Caudate nucleus (tissue), 63 donors: ENCODE measurements at places on chromosomes 2 and 18.

DNA sequence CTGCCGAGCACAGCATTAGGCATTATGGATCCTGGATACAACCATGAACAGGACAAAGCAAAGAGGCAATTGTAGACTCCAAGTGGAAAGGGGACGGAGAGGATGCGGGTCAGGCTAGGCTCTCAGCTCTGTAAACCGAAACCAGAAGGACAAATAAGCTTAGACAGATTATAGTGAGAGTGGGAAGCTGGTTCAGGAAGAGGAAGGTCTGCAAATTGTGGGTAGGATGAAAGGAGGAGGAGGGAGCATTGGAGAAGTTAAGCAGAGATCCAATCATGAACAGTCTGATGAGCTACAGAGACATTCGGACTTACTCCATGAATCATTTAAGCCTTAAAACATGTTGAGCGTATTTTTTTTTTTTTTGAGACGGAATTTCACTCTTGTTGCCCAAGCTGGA, 3.0 kb downstream of the MSH6 start:
- DNase-seq, result no peak

DNA sequence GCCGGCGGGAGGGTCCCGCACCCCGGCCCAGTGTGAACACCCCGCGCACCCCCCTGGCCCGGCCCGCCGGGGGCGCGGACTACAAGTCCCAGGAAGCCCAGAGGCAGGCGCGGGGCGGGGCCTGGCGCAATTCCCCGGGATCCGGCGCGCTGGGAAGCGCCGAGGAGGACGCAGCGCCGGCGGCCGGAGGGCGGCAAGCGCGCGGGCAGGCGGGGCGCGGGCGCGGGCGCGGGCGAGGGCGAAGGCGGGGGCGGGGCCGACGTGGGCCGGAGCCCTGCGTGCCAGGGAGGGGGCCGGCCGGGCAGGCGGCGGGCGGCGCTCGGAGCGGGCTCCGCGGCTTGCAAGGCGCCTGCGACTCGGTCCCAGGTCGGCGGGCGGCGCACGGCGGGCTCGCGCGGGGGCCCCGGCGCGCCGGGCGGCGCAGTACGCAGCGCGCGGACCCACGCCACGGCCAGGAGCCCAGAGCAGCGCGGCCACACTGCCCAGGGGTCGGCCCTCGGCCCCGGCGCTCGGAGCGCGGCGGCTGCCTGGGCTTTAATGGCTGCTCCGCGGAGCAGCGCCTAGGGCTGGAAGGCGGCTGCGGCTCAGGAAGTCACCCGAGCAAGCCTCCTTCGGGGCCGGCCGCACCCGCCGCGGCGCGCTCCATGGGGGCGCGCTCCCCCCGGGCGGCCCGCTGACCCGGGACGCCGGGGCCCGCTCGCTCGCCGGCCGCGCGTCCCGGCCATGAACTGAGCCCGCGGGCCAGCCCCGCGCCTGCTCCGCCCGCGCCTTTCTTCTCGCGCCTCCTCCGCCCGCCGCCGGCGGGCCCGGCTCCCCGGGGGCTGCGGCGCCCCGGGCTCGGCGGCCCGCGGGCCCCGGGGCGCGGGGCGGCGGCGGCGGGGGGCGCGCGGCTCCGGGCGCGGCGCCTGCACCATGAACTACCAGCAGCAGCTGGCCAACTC, at the start of gene AGAP1:
Gene AGAP1, plus strand, starts transcription at position 269 of the 941 bp plus-strand sequence.
- DNase-seq, result peak; percentile 85

- no peak for DNase-seq
Observed at GRCh38 chr18:8785855-8786482, 80.6 kb downstream of the MTCL1 start.

- no peak for DNase-seq
Observed at GRCh38 chr18:8847066-8847755, 141.9 kb downstream of the MTCL1 start.

DNA sequence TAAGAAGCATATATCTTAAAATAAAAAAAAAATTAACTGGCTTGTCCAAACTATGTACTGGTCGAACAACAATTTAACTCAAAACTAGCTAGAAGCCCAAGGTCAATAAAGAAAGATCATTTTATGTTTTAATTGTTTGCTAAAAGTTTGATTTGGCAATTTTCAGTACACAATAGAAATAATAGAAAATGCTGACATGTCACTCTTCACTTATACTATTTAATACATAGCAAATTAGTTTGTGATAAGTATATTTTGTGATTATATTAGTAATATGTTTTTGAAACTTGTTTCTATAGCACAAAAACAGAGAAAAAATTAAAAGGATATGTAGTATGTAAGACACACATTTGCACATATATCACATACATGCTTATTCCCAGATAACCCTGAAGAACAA, 1938.6 kb upstream of the PIK3C3 start:
- no peak for DNase-seq

DNA sequence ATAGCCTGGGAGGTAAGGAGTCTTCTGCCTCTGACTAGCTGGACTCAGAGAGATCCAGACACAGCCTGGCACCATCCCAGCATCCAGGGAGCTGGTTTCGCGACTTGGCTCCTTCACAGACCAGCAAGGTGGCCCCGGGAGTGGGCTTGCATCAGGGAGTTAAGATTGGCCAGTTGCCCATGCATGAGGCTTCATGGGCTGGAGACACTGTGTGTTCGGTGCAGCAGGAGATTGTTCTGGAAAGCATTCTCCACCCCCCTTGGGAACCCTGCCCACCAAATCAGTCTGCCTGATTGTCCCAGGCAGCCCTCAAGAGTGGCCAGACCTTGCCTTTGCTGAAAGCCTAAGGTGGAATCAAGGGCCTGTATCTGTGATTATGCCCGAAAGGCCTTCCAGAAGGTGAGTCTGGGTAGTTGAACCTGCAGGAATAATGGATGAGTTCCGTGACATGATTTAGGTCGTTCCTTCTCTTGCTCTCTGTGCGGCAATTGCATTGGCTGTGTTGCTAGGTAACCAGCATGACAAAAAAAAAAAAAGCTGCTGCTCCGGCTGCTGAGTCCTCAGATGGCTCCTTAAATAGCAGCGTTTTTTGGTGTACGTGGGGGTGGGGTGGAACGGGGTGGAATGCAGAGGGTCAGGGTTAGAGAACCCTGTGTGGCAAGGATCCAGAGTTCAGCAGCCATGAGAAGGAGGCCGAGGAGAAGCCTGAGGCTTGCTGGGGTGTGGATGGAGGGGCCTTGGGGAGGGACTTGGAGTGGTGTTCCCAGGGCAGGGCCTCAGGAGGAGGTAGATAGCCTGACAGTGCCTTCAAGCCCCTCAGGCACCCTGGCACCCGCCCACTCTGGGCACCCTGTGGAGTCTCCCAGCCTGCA, 93.0 kb upstream of the MCFD2 start:
- DNase-seq, result peak; percentile 69

- DNase-seq, result no peak
Observed at GRCh38 chr2:215622837-215623236, 187.0 kb upstream of the FN1 start.

GRCh38 chr2:148259674-148260073, 238.8 kb downstream of the MBD5 start:
- DNase-seq, result no peak

- DNase-seq, result no peak
Observed at GRCh38 chr18:21826641-21827302, 86.2 kb downstream of the MIB1 start.

DNA sequence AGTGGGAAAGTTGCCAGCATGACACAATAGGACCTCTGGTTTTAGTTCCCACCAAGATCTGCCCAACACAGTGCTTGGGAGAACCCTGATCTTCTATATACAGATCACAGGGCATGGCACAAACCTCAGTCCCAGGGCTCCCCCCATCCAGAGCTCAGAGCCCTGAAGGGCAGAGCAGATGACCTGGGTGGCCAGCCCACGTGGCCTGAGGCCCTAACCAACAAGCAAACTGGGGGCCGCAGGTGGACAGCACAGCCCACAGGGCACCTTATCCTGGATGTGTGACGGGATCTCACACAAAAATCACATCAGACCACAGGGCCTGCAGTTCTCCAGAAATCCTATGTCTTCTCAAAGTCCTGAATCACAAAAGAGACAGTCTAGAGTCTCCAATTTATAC, 34.7 kb downstream of the CRACDL start:
- DNase-seq, result no peak

DNA sequence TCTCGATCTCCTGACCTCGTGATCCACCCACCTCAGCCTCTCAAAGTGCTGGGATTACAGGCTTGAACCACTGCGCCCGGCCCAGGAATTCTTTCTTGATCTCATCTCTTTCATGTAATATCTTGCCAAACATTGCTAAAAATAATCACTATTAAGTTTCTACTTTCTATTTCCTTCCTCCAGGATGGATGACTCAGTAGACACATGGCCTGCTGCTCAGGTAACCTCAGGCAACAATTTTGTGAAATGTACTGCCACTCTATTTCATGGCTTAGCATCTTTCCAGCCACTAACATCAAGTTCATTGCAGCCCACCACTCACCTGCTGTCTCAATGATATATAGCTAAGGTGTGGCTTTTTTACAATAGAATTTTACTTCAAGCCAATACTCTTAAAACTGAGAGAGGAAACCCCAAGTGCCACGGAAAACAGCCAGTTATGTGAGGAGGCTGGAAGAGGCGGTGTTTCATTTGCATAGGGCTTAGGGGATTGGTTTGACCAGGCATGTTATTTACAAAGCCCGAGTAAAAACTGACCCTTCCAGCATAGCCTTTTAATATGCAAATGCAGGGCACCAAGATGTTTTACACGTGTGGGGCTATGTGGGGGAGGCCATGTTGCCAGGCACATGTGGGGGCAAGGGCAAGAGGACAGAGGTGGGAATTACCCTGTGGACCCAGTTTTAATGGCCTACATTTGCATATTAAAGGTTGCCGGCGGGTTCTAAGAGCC, 11.3 kb upstream of the SUMO1 start:
- no peak for DNase-seq

GRCh38 chr18:2916184-2916583, 69.4 kb downstream of the EMILIN2 start:
- DNase-seq, result no peak

GRCh38 chr18:54479365-54479764, 111.7 kb upstream of the DYNAP start:
- no peak for DNase-seq

DNA sequence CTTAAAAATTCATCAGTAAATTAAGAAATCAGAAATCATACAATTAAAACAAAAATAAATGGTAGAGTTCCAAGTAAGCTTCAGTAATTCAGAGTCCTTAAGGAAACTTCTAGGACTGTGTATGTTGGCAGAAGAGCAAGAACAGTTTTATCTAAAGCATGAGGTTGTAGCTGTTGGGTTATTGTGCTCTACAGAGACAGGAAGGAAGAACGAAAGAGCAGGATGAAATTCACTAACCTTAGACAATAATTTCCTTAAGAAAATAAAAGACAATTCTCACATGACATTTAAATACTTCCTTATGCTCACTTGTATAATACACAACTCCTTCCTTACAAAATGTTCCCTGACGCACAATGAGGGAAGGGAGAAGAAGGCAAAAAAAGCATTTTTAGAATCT, 133.4 kb downstream of the STK39 start:
- DNase-seq, result no peak

GRCh38 chr18:785242-785641, 26.8 kb downstream of the YES1 start:
- no peak for DNase-seq

GRCh38 chr2:117714745-117715417, 99.6 kb upstream of the DDX18 start:
- DNase-seq, result peak; percentile 30

DNA sequence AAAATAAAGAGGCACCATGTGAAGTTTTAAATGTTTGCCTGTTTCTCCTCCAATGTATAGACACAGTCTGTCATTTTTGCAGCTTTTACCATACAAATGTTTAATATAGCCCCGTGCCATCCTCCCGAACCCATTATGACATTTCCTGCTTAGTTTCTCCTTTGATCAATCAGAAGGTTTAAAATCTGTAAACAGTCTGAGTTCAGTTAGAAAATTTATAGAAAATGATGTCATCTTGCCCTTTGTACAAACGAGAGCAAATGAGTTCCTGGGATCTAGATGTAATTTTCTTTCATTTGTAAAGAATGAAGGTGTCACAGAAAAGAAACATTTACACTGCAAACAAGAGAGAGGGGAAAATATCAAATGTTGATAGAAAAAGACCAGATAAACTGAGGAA, 62.7 kb upstream of the NFU1 start:
- DNase-seq, result no peak

DNA sequence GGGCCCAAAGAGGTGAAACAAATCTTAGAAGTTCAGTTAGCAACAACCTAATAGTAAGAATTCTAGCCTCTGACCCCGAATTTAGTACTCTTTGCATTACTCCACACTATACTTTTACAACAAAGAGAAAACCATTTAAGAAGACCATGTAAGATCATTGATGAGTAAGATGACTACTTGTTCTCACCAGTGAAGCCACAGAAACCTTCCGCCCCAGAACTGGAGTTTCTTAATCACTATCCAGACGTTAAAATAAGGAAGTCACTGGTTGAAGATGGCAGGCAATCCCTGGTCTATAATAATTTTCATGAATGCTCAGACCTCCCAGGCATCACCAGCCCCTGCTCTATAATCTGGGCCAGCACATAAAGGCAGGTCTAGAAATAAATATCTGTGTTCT, 95.0 kb downstream of the TMEM163 start:
- no peak for DNase-seq

DNA sequence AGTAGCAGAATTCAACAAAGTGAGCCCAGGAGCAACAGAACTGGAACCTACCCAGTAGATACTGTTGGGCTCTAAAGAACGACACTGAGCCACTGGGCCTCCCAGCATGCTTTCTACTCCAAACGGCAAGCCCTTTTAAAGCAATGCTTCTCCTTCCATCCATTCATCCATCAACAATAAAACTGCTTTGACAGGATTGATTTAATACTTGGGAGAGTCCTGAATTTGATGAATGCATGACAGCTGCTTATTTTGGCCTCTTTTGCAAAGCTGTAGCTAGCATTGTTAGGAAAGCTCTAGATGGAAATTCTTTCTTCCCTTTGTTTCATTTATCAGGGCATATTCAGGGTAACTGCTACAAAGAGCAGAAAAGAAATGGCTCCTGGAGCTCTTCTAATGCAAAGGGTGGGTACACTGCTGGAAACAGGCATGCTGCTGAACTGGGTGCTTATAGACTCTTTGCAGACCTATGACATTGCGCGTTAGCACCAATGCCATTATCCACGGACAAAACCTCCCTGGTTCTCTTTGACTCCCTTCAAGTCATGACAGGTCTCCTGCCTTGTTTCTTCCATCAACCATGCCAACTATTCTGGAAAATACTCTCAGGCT, 138.4 kb upstream of the HNRNPA3 start:
- DNase-seq, result no peak

DNA sequence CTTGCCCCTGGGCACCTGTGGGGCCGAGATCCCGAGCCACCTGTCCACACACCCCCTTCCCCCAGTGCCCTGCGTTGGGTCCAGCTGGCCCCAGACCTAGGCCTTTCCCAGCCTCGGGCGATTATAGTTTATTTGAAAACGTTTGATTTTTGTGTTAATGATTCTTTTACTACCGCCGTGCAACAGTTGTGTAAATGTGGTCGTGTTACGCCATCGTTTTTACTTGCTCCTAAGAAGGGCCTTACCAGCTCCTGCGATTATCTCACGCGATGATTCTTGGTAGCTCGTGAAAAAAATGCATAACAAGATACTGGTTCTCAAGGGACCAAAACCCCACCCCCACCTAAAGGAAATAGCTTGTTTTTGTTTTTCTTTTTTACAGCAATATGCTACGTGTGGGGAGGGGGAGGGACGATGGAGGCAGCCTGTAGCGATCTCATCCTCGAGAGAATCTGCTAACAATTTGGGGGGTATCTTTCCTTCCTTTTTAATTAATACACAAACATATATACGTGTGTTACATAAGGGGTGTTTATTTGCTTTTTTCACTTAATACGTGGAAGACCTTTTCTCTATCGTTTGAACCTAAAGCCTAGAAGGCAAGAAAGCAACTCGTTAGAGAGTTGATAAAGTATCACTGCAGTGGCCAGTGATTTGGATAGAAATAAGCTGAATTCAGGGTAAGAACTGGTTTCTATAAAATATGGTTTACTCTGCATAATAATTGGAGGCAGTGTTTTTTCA, 1.0 kb downstream of the ZDBF2 start:
- DNase-seq, result no peak
